ENCODE measurements at places on chromosomes 5 and 9.

- DNase-seq, result no peak
Observed at GRCh38 chr9:3874449-3875360, 348.9 kb upstream of the RFX3 start.

- DNase-seq, result no peak
Observed at GRCh38 chr5:166436872-166437271, 1854.6 kb upstream of the WWC1 start.

DNA sequence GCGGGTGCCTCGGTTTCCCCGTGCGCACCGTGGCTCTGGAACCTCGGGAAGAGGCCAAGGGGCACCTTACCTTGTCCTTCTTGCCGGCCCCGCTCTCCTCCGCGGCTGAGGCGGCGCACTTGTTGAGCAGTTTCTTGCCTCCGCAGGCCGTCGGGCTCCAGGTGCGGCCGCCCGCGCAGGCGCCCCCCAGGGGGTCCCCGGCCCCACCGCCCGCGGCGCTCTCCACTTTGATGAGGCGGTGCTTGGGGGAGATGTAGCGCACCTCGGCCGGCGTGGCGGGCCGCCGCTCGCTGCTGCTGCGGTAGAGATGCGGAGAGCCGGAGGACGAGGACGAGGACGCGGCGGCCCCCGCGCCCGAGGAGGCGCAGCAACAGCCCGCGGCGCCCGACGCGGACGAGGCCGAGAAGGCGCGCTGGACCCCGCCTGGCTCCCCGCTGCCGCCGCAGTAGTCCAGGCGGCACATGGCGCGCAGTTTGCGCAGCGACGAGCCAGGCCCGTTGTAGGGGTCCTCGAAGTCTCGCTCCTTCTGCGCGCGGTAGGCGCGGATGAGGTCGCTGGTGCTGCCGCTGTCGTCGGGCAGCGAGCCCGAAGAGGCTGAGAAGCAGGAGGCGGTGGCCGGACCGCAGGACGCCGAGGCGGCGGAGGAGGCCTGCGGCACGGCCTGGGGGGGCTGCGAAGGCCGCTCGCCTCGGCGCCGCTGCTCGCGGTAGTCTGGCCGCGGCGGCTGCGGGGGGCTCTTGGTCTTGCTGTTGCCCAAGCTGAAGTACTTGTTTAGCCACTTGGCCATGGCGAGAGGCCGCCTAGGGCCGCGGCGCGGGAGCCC lies 957 bp downstream of the SHB start:
- DNase-seq, result no peak

GRCh38 chr9:81522716-81523551 lies 166.4 kb downstream of the TLE1 start:
- DNase-seq, result no peak

GRCh38 chr9:20989923-20990341 lies 41.5 kb downstream of the HACD4 start:
- no peak for DNase-seq

DNA sequence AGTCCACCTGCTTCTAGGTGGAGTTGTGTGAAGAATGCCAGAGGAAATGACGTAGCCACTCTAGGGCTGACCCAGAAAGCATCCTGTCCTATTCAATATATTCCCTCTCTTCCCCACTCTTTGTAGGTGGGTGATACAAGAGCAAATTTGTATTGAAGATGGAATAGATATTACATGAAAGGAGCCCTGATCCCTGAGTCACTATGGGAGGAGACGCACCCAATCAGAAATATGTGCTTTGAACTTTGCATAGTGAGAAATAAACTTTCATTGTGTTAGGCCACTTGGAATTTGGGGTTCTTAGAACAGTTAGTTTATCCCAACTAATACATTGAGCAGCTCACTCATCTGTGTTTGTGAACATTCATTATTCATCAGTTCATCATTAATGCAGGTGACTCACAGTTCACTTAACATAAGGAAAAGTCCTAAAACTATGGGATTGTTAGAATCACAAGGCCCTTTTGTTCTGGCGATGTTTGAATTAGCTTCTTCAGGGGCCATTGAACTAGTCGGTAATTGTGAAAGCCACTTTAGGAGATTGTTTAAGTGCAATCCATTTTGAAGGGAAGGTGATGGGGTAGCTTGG lies 26.9 kb upstream of the NTRK2 start:
- DNase-seq, result no peak

DNA sequence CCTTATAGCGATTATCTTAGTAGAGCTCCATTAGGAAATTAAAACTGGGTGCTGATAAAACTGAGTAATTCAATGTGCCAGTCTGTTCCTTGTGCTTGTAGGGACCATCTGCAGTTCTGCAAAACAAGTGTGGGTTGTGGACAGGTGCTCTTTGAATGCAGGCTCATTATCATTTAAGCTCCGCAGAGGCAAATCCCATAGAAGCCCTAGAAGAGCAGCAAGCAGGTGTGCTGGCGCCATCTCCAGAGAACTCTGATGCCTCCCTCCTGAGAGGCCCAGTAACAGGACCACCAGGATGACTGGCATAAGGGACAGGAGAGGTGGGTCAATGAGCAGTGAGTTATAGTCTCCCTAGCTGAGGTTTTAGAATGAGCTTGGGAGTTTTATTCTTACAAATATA lies 1342.4 kb upstream of the DMAC1 start:
- no peak for DNase-seq

- no peak for DNase-seq
Observed at GRCh38 chr5:1820926-1821325, 19.7 kb downstream of the NDUFS6 start.

Data from stimulated activated CD8-positive, alpha-beta memory T cell treated with anti-CD3 and anti-CD28 coated beads, Interleukin-7, amount 100 ng/mL, for 24 hours (primary cell).